ENCODE measurements at places on chromosomes 13 and 19. TPM values are rescaled to one million over a fixed set of nuclear protein-coding genes. Genes with fewer than 3 reads are reported as not detected.

TMEM91 gene
- 7.7 TPM for total RNA-seq

CCDC124 gene
- total RNA-seq: 50.4 TPM

DNA sequence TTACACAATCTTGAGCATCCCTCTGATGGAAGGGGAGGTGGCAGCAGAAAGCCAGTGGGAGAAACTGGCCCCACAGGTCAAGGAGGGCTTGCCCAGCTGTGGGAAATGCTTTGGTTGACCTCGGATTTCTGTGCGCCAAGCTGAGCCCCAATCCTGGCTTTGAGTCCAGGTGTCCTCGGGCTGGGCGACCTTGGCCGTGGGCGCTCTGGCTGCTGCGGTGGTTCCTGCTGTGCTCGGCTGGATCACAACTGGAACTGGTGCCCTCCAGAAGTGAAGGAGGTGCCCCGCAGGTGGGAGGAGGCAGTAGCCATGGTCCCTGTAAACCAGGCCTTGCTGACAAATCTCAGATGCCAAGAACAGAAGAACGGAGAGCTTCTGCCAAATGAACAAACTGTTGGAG lies 56.4 kb downstream of the ZNF676 start:
- H3K27me3 ChIP-seq: no peaks in the 10 kb centered on the region
- no peak overlapping the region for H3K4me3 ChIP-seq
- DNase-seq: no peak
- no peaks in the 10 kb centered on the region for H3K36me3 ChIP-seq
- no peak overlapping the region for H3K27ac ChIP-seq
- H3K4me1 ChIP-seq: no peaks in the 10 kb centered on the region

GRCh38 chr13:100040196-100040595 lies 48.7 kb upstream of the PCCA start:
- no peak overlapping the region for H3K4me3 ChIP-seq
- H3K4me1 ChIP-seq: no peaks in the 10 kb centered on the region
- H3K36me3 ChIP-seq: no peaks in the 10 kb centered on the region
- DNase-seq: no peak
- no peaks in the 10 kb centered on the region for H3K27me3 ChIP-seq
- no peak overlapping the region for H3K27ac ChIP-seq

Data from ovary (tissue), 10 donors.